ENCODE measurements at places on chromosomes 4 and X.

DNA sequence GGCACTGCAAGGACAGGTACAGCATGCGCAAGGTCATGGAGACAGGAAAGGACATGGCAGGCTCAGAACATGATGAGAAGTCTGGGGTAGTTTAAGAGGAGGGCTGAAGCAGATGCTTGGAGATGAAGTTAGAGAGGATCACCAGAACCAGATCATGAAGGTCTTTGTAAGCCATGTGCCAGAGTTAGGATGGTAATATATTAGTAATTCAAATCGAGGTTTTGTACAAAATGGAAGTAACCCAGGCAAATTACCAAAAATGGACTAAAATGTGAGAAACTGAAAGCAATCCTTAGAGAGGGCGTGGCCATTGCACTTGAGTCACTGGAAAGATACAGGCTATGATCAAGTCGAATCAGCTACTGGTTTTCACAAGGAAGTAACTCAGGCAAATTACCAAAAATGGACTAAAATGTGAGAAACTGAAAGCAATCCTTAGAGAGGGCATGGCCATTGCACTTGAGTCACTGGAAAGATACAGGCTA is 13.5 kb downstream of the RXFP1 start:
- DNase-seq, result no peak

- DNase-seq, result no peak
Observed at GRCh38 chrX:12975991-12976558, 1.2 kb downstream of the TMSB4X start.

GRCh38 chr4:20259707-20260106 is 8.0 kb downstream of the SLIT2 start:
- DNase-seq, result no peak

DNA sequence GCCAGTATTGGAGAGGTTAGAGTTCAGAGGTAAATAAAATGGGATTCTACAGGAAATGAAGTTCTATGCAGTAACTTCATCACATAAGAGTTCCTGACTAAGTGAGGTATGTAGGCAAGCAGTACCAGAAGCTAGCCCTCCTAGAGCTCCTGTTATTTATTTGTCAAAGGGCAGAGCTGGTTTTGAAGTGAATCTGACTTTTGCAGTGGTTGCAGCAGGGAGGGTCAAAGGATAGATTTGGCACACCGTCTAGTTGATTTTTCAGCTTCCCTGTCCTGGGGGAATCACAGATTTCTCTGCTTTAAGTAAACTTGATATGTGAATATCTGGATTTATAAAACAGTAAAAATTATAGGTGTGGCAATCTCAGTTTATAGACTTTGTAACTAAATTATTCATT is 130.7 kb downstream of the IL1RAPL2 start:
- no peak for DNase-seq

DNA sequence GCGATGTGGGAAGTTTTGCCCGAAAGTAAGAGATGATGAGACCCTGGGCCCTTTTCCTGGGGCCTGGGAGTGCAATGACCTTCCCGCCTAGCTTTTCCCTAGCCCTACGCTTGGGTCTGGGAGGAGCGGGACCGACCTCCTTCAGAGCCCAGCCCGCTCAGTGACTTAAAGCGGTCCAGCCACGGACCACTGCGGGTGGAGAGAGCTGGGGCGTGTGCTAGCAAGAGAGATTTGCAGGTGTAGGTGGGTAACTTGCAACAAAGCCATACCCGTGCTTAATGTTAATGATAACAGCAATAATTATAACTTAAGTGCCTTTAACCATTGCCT is 503 bp upstream of the PDE5A start:
- no peak for DNase-seq

GRCh38 chrX:71222929-71223328 is at the start of gene GJB1:
Gene GJB1, plus strand, starts transcription at chrX:71223224. Its CDS starts 484 bp downstream, at chrX:71223708.
- DNase-seq, result no peak

- DNase-seq, result no peak
Observed at GRCh38 chr4:159871141-159871540, 768.3 kb downstream of the RAPGEF2 start.

- DNase-seq, result no peak
Observed at GRCh38 chrX:68307769-68308168, 125.5 kb downstream of the OPHN1 start.

GRCh38 chr4:28177641-28178040 is 1317.0 kb downstream of the STIM2 start:
- DNase-seq, result no peak

- DNase-seq, result no peak
Observed at GRCh38 chrX:132676561-132677186, 187.8 kb upstream of the MBNL3 start.

GRCh38 chr4:102640669-102641068 is 120.1 kb downstream of the MANBA start:
- no peak for DNase-seq

DNA sequence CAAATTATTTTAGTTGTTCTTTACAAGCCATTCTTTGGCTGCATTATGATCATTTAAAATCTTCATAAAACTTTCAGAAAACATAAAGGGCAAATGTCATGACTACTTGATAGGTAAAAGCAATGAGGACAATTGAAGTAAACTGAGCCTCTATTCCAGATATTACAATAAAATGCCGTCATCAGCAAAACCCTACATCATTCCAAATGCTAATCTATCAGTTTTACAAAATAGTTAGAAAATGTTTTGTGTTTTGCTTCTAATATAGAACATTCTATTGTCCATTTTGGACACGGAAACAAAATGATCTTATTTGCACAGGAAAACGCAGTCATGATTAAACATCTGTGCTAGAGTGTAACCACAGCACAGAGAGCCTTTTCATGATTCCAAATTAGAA is 1330.6 kb upstream of the ADGRL3 start:
- DNase-seq, result no peak

GRCh38 chr4:12712648-12713339 is 771.3 kb downstream of the RAB28 start:
- DNase-seq, result no peak

DNA sequence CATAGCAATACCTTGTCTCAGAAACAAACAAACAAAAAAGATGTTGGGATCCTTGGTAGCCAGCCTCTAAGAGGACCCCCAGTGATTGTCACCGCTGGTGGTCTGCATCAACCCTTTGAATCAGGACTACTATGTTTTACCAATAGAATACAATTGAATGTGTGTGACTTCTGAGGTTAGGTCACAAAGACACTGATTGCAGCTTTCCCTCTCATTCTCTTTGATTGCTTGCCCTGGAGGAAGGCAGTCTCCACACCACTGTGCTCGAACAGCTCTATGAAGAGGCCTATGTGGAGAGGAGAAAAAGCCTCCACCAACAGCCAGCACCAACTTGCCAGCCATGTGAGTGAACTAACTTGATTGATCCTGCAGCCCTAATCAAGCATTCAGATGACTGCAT is 2.8 kb upstream of the SMIM14 start:
- no peak for DNase-seq

GRCh38 chr4:97761445-97762114 is 381.7 kb downstream of the STPG2 start:
- no peak for DNase-seq

- no peak for DNase-seq
Observed at GRCh38 chrX:31629195-31629594, 557.4 kb upstream of the FTHL17 start.

GRCh38 chr4:149951152-149951900 is 126.9 kb upstream of the DCLK2 start:
- no peak for DNase-seq

DNA sequence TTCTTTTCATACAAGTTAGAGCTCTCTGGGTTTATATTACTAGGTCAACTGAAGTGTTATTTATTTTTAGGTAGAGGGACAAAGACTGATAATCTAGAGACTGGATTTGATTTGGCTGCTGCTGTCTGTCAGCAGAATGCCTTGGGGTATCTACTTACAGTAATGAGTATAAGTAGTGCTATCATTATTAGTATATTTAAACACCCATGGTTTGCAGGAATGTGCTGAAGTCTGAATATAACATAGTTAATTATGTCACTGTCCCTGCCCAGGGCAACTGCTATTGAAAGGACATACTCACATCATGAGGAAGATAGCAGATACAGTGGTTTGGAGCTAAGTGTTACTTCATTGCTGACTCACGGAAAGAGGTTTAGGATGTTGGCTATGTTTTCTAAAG is 76.2 kb downstream of the PRRG1 start:
- DNase-seq, result no peak

DNA sequence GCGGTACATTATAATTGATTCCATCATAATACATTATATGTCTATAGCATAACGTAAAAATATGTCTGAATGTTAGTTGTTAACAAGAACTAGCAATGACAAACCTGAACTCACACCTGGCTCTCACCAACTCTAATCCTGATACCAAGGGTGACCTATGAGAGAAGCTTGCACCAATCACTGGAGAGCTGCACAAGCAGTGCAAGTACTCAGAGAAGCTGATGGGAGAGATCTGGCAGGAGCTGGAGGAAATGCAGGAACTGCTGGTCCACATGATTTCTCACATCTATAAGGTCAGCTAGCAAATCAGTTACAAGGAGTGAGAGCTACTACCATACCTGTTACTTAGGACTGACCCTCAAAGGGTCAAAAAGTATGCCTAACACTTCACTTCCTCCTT is 74.8 kb downstream of the RAB28 start:
- no peak for DNase-seq

GRCh38 chrX:20461002-20461401 is 194.3 kb upstream of the RPS6KA3 start:
- no peak for DNase-seq

DNA sequence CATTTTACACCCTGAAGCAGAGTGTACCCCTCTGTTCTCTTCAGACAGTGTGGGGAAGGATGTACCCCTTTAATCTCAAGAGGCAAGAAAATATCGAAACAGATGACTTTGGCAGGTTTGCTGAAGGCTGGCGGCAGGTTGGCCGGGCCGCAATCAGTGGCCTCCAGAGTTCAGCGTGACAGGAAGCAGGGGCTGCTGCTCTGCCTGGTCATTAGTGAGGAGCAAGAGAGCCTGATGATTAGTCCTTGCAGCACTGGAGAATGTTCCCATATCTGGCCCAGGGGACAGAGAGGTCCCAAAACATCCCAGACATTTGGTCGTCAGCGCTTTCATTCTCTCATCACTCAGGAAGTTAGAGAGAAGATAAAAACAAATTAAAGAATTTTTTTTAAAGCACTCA is 352.8 kb downstream of the SPRY1 start:
- no peak for DNase-seq

DNA sequence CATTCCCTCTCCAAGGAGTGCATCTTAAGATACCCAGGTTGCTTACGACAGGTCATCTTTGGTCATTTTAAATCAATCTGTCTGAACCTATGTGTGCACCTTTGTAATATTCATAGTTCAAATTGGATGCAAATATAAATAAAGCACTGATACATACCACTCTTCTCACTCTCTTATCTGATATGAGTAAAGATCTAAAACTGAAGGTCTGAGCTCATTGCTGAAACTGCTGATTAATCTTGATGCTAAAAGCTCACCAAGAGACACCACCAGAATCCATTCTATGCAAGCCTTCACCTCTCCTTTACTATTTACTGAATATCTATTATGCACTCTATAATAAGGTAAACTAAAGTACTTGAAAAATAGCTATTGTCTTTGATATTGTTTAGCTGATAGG is 16.6 kb downstream of the HSD17B13 start:
- DNase-seq, result no peak

GRCh38 chrX:138709886-138710791 is 1.4 kb downstream of the FGF13 start:
- no peak for DNase-seq

DNA sequence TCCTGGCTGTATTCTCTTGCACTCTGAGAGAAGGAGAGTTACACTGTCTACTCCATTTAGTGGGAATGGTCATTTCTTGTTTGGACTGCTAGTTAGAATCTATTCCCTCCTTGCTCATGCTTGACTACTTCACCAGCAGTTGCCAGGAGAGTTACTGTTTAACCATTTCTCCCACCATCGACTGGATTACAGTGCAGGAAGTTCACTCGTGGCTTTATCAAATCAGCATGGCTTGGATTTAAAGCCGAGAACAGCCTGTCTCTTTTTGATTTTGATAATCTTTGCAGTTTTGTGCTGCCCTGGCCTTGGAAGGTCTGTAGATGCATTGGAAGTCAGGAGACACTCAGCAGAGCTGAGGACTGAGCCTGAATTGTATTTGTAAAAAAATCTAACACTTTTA is 3.2 kb downstream of the GBA3 start:
- no peak for DNase-seq

- no peak for DNase-seq
Observed at GRCh38 chr4:6560416-6561172, 14.4 kb upstream of the MAN2B2 start.
